Neuronal stem cell (in vitro differentiated cells): ENCODE measurements at places on chromosomes 16 and 17.

GRCh38 chr17:45175759-45176115, 14.1 kb downstream of the HEXIM2 start:
- H3K4me1 ChIP-seq: peaks cover 24% of the 10 kb centered on the region
- no peak overlapping the region for H3K4me3 ChIP-seq
- no peak for DNase-seq
- no peak overlapping the region for H3K27ac ChIP-seq

DNA sequence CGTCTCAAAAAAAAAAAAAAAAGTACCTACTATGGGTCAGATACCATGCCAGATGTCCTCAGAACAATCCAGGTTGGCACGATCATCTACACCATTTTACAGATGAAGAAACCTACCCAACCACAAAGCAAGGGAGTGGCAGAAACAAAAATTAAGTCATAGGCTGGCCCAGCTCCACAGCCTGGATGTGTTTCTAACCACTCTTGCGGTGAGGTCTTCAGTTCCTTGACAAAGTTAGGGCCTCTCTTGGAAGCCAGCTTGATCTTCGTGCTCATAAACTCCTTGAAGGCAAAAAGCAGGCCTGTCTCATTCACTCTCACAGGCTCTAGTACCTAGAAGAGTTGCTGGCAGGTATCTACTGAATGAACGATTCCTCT, 6.2 kb downstream of the GGA2 start:
- no peaks in the 10 kb centered on the region for H3K27me3 ChIP-seq
- peaks cover 4% of the 10 kb centered on the region for H3K36me3 ChIP-seq
- DNase-seq: no peak
- H3K4me1 ChIP-seq: peaks cover 32% of the 10 kb centered on the region
- no peak overlapping the region for H3K27ac ChIP-seq

DNA sequence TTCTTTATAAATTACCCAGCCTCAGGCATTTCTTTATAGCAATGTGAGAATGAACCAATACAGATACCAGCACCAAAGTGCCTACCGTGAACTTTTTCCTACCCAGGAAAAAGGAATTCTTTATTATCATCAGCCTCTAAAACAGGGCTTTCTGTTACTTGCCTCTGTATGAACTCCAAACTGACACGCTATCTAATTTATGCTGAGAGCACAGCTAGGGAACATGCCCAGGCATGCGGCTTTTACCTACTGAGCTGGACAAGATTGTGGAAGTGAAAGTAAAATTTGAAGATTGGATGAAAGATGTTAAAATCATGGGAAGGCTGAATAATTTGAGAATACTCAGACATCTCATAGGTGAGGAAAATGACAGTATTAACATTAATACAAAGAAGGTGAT, 24.4 kb upstream of the ADCY9 start:
- no peaks in the 10 kb centered on the region for H3K27me3 ChIP-seq
- H3K4me1 ChIP-seq: no peaks in the 10 kb centered on the region
- H3K4me3 ChIP-seq: no peak overlapping the region
- H3K36me3 ChIP-seq: no peaks in the 10 kb centered on the region
- DNase-seq: no peak

GRCh38 chr17:70017941-70018340, 57.1 kb upstream of the KCNJ16 start:
- no peak for DNase-seq
- H3K4me1 ChIP-seq: no peaks in the 10 kb centered on the region
- no peaks in the 10 kb centered on the region for H3K27me3 ChIP-seq
- H3K27ac ChIP-seq: no peak overlapping the region
- H3K4me3 ChIP-seq: no peak overlapping the region
- no peaks in the 10 kb centered on the region for H3K36me3 ChIP-seq

- DNase-seq: peak; percentile 61
- H3K27me3 ChIP-seq: no peaks in the 10 kb centered on the region
- no peak overlapping the region for H3K4me3 ChIP-seq
- H3K4me1 ChIP-seq: peaks cover 4% of the 10 kb centered on the region
- H3K27ac ChIP-seq: no peak overlapping the region
Measured at GRCh38 chr17:78497115-78497540, 80.1 kb downstream of the DNAH17 start.

GRCh38 chr17:30908717-30909420, 2.8 kb upstream of the TEFM start:
- DNase-seq: no peak
- H3K4me3 ChIP-seq: no peak overlapping the region
- no peaks in the 10 kb centered on the region for H3K27me3 ChIP-seq

- peaks cover 9% of the 10 kb centered on the region for H3K4me1 ChIP-seq
- peaks cover 48% of the 10 kb centered on the region for H3K36me3 ChIP-seq
- DNase-seq: peak; percentile 58
- H3K27ac ChIP-seq: no peak overlapping the region
- H3K27me3 ChIP-seq: no peaks in the 10 kb centered on the region
Measured at GRCh38 chr17:38322156-38322779, 21.5 kb downstream of the GPR179 start.

GRCh38 chr16:49513040-49513439, 139.4 kb downstream of the C16orf78 start:
- peaks cover 3% of the 10 kb centered on the region for H3K36me3 ChIP-seq
- H3K27ac ChIP-seq: no peak overlapping the region
- DNase-seq: no peak
- H3K27me3 ChIP-seq: no peaks in the 10 kb centered on the region
- no peak overlapping the region for H3K4me3 ChIP-seq
- no peaks in the 10 kb centered on the region for H3K4me1 ChIP-seq

GRCh38 chr16:57612494-57612893, 15.9 kb upstream of the ADGRG1 start:
- DNase-seq: no peak
- H3K4me1 ChIP-seq: no peaks in the 10 kb centered on the region
- H3K27ac ChIP-seq: no peak overlapping the region
- peaks cover 20% of the 10 kb centered on the region for H3K27me3 ChIP-seq

- peaks cover 10% of the 10 kb centered on the region for H3K36me3 ChIP-seq
- H3K4me1 ChIP-seq: no peaks in the 10 kb centered on the region
- H3K4me3 ChIP-seq: no peak overlapping the region
Measured at GRCh38 chr16:21184834-21185233, 26.4 kb downstream of the LDAF1 start.

DNA sequence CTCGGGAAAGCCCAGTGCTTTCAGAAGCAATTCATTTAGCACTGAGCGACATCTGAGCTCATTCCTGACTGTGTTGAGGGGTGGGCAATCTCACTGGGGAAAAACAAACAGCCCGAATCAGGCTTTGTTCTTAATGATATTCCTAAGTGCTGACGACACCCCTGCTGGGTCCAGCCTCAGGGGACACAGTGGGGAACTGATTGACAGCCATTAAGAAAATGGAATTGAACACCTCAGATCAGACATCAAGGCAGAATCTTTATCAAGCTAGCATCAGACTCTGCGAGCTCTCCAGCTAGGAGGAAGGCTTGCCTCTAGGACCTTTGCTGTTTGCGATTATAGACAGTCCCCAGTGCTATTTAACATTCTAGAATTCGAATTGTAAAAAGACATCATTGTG, 22.5 kb upstream of the LYRM9 start:
- no peak overlapping the region for H3K27ac ChIP-seq
- no peak for DNase-seq
- H3K4me3 ChIP-seq: no peak overlapping the region
- H3K36me3 ChIP-seq: no peaks in the 10 kb centered on the region

DNA sequence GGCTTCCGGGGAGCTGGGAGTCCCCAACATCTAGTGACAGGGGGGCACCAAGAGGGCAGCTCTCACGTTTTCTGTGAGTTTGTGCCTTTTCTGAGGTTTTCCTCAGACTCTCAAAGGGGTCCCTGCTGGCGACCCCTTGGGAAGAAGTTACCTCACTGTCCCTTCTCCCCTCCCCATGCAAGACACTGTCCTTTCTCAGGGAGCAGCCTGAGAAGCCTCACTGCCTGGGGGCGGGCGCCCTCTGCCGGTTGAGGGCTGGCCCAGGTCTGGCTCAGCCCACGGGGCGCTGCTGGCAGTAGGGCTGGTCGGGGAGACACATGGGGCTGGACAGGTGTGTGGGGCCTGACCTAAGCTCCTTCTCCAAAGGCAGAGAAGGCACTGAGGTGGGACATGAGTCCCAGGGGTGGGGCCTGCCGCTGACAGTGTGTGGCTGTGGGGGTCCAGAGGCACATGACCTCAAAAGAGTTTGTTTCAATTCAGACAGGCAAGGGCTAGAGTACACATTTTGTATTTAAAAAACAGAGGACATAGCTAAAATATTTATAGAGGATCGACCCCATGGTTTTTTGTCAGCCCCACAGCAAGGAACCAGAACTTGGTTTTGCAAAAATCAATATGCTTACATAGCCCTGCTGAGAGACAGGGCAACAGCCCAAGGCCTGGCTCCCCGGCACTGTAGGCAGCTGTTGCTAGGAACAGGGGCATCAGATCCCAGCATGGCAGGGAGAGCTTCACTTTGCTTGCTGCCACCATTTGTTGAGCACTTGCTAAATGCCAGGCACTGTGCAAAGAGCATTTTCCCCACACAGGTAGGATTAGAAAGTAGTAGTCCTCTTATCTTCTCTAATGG, 18.5 kb upstream of the ALDH3A1 start:
- H3K27me3 ChIP-seq: no peaks in the 10 kb centered on the region
- no peaks in the 10 kb centered on the region for H3K4me1 ChIP-seq
- no peaks in the 10 kb centered on the region for H3K36me3 ChIP-seq
- no peak overlapping the region for H3K4me3 ChIP-seq

- H3K36me3 ChIP-seq: no peaks in the 10 kb centered on the region
- no peak overlapping the region for H3K27ac ChIP-seq
- DNase-seq: no peak
- H3K4me1 ChIP-seq: no peaks in the 10 kb centered on the region
- H3K27me3 ChIP-seq: no peaks in the 10 kb centered on the region
Measured at GRCh38 chr16:23248261-23249194, 53.6 kb upstream of the SCNN1B start.

- H3K4me3 ChIP-seq: no peak overlapping the region
- no peak for DNase-seq
- H3K27me3 ChIP-seq: peaks cover 6% of the 10 kb centered on the region
- H3K36me3 ChIP-seq: no peaks in the 10 kb centered on the region
- peaks cover 3% of the 10 kb centered on the region for H3K4me1 ChIP-seq
Measured at GRCh38 chr17:58414596-58414997, 2.7 kb downstream of the RNF43 start.

DNA sequence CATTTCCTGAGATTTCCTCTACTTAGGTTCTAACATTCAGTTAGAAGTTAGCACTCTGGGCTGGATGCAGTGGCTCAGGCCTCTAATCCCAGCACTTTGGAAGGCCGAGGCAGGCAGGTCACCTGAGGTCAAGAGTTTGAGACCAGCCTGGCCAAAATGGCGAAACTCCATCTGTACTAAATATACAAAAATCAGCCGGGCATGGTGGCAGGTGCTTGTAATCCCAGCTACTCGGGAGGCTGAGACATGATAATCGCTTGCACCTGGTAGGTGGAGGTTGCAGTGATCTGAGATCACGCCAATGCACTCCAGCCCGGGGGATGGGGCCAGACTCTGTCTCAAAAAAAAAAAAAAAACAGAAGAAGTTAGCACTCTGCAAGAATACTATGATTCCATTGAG, 1430.9 kb downstream of the CDH11 start:
- DNase-seq: no peak
- no peaks in the 10 kb centered on the region for H3K4me1 ChIP-seq
- H3K36me3 ChIP-seq: no peaks in the 10 kb centered on the region
- no peak overlapping the region for H3K4me3 ChIP-seq
- H3K27me3 ChIP-seq: no peaks in the 10 kb centered on the region

GRCh38 chr17:81378941-81379511, 16.2 kb upstream of the BAHCC1 start:
- H3K4me1 ChIP-seq: no peaks in the 10 kb centered on the region
- H3K27ac ChIP-seq: no peak overlapping the region
- no peak for DNase-seq
- H3K4me3 ChIP-seq: no peak overlapping the region
- no peaks in the 10 kb centered on the region for H3K36me3 ChIP-seq
- H3K27me3 ChIP-seq: no peaks in the 10 kb centered on the region

- peak overlapping the region; percentile 95 for H3K27ac ChIP-seq
- no peaks in the 10 kb centered on the region for H3K4me1 ChIP-seq
- peak overlapping the region; percentile 62 for H3K4me3 ChIP-seq
- no peaks in the 10 kb centered on the region for H3K27me3 ChIP-seq
- peaks cover 9% of the 10 kb centered on the region for H3K36me3 ChIP-seq
- DNase-seq: peak; percentile 69
Measured at GRCh38 chr17:31095236-31096105, 694 bp downstream of the NF1 start.

- no peak overlapping the region for H3K4me3 ChIP-seq
- peaks cover 100% of the 10 kb centered on the region for H3K36me3 ChIP-seq
- no peaks in the 10 kb centered on the region for H3K27me3 ChIP-seq
- no peak overlapping the region for H3K27ac ChIP-seq
- no peaks in the 10 kb centered on the region for H3K4me1 ChIP-seq
Measured at GRCh38 chr17:59680314-59680713, 26.9 kb downstream of the PTRH2 start.

DNA sequence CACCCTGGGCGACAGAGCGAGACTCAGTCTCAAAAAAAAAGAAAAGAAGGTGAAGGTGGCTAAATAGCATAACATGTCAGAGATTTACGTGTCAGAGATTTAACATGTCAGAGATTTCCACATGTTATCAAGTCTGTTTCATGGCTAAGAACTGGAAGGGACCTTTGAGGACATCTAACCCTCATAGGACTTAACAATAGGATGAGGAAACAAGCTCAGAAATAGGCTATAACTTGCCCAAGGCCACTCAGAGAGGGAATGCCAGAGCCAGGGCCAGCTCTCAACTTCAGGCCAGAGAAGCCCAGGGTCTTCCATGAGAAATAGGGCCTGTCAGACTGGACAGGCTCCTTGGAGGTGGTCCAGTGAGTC, 26.8 kb upstream of the ZNF629 start:
- H3K27ac ChIP-seq: no peak overlapping the region
- DNase-seq: no peak
- H3K4me1 ChIP-seq: no peaks in the 10 kb centered on the region
- peak overlapping the region; percentile 67 for H3K4me3 ChIP-seq
- H3K36me3 ChIP-seq: no peaks in the 10 kb centered on the region

GRCh38 chr17:80221351-80222105, 1.3 kb downstream of the SLC26A11 start:
- no peaks in the 10 kb centered on the region for H3K27me3 ChIP-seq
- no peak for DNase-seq
- peaks cover 14% of the 10 kb centered on the region for H3K4me1 ChIP-seq
- peak overlapping the region; percentile 61 for H3K4me3 ChIP-seq
- no peak overlapping the region for H3K27ac ChIP-seq
- H3K36me3 ChIP-seq: peaks cover 21% of the 10 kb centered on the region

DNA sequence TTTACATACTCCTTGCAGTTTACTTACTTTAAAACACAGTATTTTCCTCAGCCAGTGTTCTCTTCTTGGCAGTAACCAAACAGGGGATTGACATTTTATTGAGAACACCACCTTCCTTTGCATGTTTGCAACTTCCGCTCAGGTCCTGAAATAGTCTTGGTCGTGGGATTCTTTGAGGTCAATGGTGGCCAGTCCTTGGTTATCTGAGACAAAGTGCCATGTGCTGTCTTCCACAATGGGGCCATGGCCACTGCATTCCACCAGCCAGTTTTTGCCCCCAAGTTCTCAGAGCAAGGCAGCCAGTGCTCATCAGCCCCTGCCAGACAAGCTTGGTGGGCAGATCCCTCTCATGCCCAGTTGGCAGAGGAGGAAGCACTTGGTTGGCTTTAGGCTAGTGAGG, 22.9 kb downstream of the CMTM4 start:
- no peak overlapping the region for H3K4me3 ChIP-seq
- no peak overlapping the region for H3K27ac ChIP-seq
- H3K36me3 ChIP-seq: no peaks in the 10 kb centered on the region
- H3K27me3 ChIP-seq: no peaks in the 10 kb centered on the region

GRCh38 chr16:11301645-11302501, 20.7 kb upstream of the PRM1 start:
- no peaks in the 10 kb centered on the region for H3K27me3 ChIP-seq
- no peak overlapping the region for H3K27ac ChIP-seq
- H3K4me3 ChIP-seq: no peak overlapping the region
